ENCODE measurements at places on chromosomes 1 and 21. TPM values are rescaled to one million over a fixed set of nuclear protein-coding genes. Genes with fewer than 3 reads are reported as not detected.

Gene UBQLN4
- total RNA-seq = 29.9 TPM

Gene PKLR
- not detected for total RNA-seq

DNA sequence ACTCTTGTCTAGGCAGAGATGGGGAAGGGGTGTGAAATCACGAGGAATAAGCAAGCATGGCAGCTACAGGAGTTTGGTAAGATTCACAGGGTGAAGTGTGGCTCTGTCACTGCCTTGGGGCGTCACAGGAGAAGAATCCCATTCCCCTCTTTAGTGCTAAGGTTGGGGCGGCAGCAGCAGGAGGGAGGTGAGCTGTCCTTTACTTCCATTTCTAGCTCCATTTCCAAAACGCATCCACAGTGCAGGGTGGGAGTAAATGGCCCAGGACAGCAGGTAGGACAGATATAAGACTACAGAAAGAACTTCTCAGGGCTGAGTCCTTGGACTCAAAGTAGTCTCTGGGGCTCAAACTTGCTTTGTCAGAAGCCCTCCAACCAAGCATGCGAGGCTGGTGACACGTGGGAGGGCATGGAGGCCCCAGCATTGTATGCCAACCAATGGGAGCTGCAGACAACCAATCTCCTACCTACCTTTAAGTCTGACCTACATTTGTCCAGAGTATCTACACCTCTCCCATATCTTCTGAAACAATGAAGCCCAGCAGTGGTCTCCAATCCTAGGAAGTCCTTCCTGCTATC, 8.5 kb downstream of the MEF2D start:
- H3K4me1 ChIP-seq = peaks cover 100% of the 10 kb centered on the region
- H3K4me3 ChIP-seq = peak overlapping the region; percentile 98
- DNase-seq = no peak
- H3K27ac ChIP-seq = peak overlapping the region; percentile 100

DNA sequence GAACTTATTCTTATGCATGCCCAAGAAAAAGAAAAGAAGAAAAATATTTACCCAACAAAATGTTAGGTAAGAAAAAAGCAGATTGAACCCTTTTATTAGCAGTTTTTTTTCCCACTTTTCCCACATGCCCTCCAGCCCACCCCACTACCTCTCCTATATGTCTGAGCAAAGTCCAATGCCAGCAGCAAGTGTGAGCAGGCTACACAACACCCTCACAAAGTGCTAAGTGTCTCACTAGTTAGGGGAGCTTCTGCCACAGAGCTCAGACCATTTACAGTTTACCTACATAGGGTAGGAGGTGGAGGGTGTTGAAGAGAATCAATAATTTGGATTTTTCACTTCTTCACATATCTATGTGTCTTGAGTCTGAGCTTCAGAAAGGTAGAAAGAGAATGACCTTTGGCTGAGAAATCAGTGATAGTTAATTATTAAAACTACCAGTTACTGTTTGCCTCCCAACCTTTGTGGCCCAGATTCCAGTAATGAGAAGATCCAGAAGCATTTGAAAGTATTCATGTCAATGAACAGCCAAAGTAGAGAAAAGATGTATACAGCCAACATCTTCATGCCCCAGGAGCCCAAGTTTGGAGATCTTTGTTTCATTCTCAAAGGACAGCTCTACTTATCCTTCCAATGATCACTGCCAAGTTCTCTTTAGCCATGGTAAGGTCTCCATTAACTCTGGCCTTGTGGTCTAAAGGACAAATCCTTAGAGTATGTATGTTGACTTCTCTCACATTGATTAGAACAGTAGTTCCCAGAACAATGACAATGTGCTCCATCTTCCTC, 26.2 kb downstream of the OR10J5 start:
- H3K27me3 ChIP-seq = no peaks in the 10 kb centered on the region
- H3K27ac ChIP-seq = no peak overlapping the region
- H3K4me1 ChIP-seq = no peaks in the 10 kb centered on the region
- H3K4me3 ChIP-seq = no peak overlapping the region
- H3K36me3 ChIP-seq = no peaks in the 10 kb centered on the region

- H3K4me3 ChIP-seq = no peak overlapping the region
- no peak for DNase-seq
These were observed 1725.5 kb downstream of the MRPL39 start for GRCh38 chr21:23881783-23882182.

DNA sequence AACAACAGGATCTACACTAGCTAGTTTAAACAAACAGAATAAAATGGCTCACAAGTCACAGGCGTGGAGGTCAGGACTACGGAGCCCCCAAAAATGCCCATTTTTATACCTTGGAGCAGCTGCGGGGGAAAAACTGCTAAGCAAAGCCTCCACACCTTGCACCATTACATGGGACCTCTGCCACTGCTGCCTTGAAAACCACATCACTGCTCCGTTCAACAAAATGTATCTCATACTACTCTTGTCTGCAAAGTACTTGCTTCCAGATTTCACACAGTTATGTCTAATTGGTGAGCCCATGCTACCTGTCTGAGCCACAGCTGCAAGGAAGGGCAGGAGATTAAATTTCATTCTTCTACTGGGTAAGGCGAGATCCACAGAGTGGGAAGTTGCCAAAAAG, 24.4 kb downstream of the MRPL39 start:
- H3K4me1 ChIP-seq = no peaks in the 10 kb centered on the region
- no peak overlapping the region for H3K4me3 ChIP-seq
- H3K27me3 ChIP-seq = no peaks in the 10 kb centered on the region
- H3K36me3 ChIP-seq = peaks cover 44% of the 10 kb centered on the region
- H3K27ac ChIP-seq = no peak overlapping the region

DNA sequence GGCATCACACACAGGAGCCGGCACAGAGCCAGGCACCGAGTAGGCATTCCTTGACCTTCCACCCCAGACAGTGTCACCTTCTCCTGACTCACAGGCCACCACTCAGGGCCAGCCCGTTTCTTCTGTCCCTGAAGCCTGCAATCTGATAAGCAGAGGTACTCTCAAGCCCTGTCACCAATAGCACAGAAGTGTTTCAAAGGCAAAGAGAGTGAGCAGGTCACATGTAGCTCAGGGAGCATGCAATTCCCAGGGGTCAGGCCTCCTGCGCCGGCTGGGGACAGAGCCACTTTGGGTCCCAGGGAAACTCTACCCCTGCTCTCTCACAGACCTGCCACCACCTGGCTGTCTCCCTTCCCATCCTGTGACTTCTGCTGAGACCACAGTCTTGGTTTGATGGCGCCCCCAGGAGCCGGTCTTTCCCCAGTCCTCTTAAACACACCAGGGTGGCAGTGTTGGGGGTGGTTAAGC, 13.2 kb downstream of the CAPN9 start:
- H3K27me3 ChIP-seq = no peaks in the 10 kb centered on the region
- no peaks in the 10 kb centered on the region for H3K36me3 ChIP-seq
- H3K4me1 ChIP-seq = peaks cover 12% of the 10 kb centered on the region
- H3K4me3 ChIP-seq = no peak overlapping the region

All from left ventricle myocardium inferior (tissue), 1 donor.